T-helper 17 cell (primary cell): ENCODE measurements at places on chromosomes 6 and 20. TPM values are rescaled to one million over a fixed set of nuclear protein-coding genes. Genes with fewer than 3 reads are reported as not detected.
A peak's percentile ranks its signal among the peaks of the same experiment; 100 is the strongest.

DNA sequence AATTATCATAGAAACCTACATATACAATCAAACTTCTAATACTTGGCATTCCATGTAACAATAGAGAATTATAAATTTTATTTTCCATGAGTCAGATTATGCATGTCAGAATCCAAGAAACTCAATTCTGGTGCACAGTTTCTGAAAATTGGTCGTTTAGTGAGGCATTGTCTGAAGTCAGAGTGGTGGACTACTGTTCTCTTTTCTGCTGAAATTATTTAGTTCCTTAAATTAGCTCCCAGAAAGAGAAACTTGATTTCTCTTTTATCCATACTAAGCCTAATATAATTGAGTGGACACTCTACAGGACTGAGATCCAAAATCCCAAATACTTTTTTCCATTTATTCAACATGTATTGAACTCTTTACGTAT is 265.5 kb downstream of the ALDH8A1 start:
- no peak overlapping the region for H3K27ac ChIP-seq
- H3K27me3 ChIP-seq, result peaks cover 12% of the 10 kb centered on the region
- no peak overlapping the region for H3K4me3 ChIP-seq
- H3K4me1 ChIP-seq, result no peaks in the 10 kb centered on the region

Gene HS3ST5
- not detected for total RNA-seq

DNA sequence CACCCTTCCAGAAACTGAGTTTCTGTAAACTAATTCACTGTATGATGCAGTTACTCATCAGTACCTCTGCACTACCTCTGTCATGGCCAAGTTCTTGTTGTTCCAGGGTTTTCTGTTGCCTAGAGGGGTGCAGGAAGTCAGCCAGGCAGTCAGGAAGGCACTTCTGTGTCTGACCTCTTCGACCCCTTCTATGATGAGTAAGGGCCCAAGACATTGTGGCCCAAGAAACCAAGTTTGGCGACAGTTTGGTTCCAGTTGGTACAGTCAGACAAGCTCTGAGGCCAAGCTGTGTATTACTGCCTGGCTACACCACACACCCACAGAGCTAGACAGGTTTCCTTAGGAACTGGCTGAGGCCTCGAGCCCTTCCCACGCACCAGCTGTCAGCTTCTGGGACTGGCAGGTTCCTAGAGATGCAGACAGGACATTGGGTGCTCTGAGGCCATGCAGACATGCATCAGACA is 41.2 kb downstream of the TRAF3IP2 start:
- peaks cover 22% of the 10 kb centered on the region for H3K36me3 ChIP-seq
- peaks cover 43% of the 10 kb centered on the region for H3K4me1 ChIP-seq
- no peak overlapping the region for H3K4me3 ChIP-seq

GRCh38 chr6:25278261-25278913 is 787 bp upstream of the CARMIL1 start:
- H3K27ac ChIP-seq, result peak overlapping the region; percentile 70
- peaks cover 6% of the 10 kb centered on the region for H3K36me3 ChIP-seq
- H3K4me3 ChIP-seq, result peak overlapping the region; percentile 95
- peaks cover 29% of the 10 kb centered on the region for H3K4me1 ChIP-seq
- DNase-seq, result no peak

GRCh38 chr6:3764516-3765335 is 13.2 kb upstream of the PXDC1 start:
- no peak for DNase-seq
- H3K4me1 ChIP-seq, result no peaks in the 10 kb centered on the region
- peaks cover 34% of the 10 kb centered on the region for H3K27me3 ChIP-seq
- no peak overlapping the region for H3K27ac ChIP-seq
- H3K4me3 ChIP-seq, result no peak overlapping the region

Gene MAP3K4
- total RNA-seq, result 188 TPM

Gene HUS1B
- 1.9 TPM for total RNA-seq

- peaks cover 11% of the 10 kb centered on the region for H3K36me3 ChIP-seq
- no peak overlapping the region for H3K4me3 ChIP-seq
- no peak for DNase-seq
- no peaks in the 10 kb centered on the region for H3K27me3 ChIP-seq
Measured at GRCh38 chr6:20744911-20745557, 210.8 kb downstream of the CDKAL1 start.

DNA sequence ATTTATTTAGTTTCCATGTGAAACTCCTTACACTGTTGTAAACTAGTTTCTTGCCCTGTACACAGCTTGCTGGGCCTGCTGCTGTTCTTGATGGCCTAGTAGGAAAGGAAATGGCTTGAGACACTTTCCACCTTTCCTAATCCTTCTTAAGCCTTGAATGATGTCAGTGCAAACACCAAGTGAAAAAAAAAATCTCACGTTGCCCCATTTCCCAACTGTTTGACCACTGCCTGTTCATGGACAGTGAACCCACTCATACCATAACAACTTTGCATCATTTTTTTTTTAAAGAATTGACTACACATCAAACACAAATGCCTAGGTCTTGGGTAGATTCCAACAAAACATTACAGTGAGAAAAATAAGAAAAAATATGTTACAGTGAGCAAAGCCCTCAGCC is 653.6 kb upstream of the FLRT3 start:
- H3K36me3 ChIP-seq, result no peaks in the 10 kb centered on the region
- no peaks in the 10 kb centered on the region for H3K4me1 ChIP-seq
- no peak overlapping the region for H3K4me3 ChIP-seq
- DNase-seq, result no peak

DNA sequence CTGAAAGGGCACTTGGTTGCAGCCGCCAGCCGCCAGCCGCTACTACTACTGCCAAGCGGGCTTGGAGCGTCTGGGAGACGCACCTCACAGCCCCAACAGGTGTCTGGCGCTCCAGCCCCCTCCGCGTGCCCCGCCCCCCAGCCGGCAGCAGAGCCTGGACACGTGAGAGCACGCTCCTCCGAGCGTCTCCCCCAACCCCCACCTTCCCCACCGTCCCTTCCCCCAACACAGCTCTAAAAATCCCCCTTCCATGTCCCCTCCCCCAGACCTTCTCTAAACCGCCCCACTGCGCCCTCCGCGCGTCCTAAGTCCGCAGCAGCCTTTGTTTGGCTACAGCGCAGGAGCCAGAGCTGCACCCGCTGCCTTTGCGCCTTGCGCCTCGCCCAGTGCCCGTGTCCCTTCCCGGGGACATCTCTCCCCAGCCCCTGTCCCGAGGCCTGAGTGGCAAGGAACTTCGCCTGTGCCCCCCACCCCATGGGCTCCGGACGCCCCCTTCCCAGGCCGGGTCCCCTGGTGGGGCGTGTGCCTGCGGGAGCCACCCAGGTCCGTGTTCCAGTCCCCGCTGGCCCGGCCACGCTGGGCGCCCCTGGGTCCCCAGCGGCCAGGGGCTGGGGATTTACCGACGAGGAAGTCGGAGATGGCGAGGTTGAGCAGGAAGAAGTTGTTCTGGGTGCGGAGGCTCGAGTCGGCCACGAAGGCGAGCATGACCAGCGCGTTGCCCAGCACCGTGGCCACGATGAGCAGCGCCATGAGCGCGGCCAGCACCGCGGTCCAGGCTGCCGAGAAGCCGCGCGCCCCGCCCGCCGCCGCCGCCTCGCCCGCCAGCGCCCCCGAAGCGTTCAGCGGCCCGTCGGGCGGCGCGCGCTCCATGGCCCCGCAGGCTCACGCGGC is 732 bp downstream of the HRH3 start:
- H3K36me3 ChIP-seq, result no peaks in the 10 kb centered on the region
- no peak for DNase-seq
- H3K4me3 ChIP-seq, result peak overlapping the region; percentile 69
- H3K4me1 ChIP-seq, result peaks cover 2% of the 10 kb centered on the region
- no peak overlapping the region for H3K27ac ChIP-seq
- H3K27me3 ChIP-seq, result peaks cover 48% of the 10 kb centered on the region

Gene STXBP5
- total RNA-seq, result 22.1 TPM

- peaks cover 20% of the 10 kb centered on the region for H3K27me3 ChIP-seq
- no peaks in the 10 kb centered on the region for H3K36me3 ChIP-seq
- H3K4me3 ChIP-seq, result no peak overlapping the region
- no peak for DNase-seq
Measured at GRCh38 chr20:61900011-61900944, 165.4 kb downstream of the TAF4 start.

- H3K27me3 ChIP-seq, result no peaks in the 10 kb centered on the region
- peak overlapping the region; percentile 47 for H3K4me3 ChIP-seq
- no peak for DNase-seq
- no peaks in the 10 kb centered on the region for H3K36me3 ChIP-seq
Measured at GRCh38 chr20:45835825-45836224, 2.2 kb downstream of the SNX21 start.

Gene MATN4
- total RNA-seq, result not detected

Gene SLX4IP
- 4.6 TPM for total RNA-seq

DNA sequence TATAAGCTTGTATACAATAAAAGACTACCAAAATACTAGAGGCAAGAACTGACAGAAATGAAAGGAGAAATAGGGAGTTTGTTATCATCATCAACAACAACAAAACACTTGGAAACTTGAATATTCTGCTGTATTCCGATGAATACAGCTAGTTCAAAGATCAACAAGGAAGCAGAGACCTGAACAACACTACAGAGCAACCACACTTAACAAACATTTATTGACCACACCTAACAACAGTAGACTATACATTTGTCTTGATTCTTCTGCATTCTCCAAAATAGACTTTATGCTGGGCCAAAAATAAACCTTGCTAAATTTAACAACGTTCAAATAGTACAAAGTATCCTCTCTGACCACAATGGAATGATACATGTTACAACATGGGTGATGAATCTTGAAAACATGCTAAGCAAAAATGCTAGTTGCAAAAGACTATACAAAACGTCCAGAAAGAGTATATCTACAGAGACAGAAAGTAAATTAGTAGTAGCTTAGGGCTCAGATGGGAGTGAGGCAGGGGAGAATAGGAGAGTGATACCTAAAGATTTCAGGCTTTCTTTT is 39.1 kb upstream of the PAK5 start:
- H3K27ac ChIP-seq, result no peak overlapping the region
- H3K4me3 ChIP-seq, result no peak overlapping the region
- no peak for DNase-seq
- H3K36me3 ChIP-seq, result no peaks in the 10 kb centered on the region
- no peaks in the 10 kb centered on the region for H3K27me3 ChIP-seq

- peak overlapping the region; percentile 98 for H3K27ac ChIP-seq
- peaks cover 51% of the 10 kb centered on the region for H3K4me1 ChIP-seq
- H3K36me3 ChIP-seq, result peaks cover 5% of the 10 kb centered on the region
- H3K27me3 ChIP-seq, result no peaks in the 10 kb centered on the region
Measured at GRCh38 chr20:32509639-32510066, 75.5 kb downstream of the NOL4L start.

Gene HEY2
- total RNA-seq, result 0.23 TPM

DNA sequence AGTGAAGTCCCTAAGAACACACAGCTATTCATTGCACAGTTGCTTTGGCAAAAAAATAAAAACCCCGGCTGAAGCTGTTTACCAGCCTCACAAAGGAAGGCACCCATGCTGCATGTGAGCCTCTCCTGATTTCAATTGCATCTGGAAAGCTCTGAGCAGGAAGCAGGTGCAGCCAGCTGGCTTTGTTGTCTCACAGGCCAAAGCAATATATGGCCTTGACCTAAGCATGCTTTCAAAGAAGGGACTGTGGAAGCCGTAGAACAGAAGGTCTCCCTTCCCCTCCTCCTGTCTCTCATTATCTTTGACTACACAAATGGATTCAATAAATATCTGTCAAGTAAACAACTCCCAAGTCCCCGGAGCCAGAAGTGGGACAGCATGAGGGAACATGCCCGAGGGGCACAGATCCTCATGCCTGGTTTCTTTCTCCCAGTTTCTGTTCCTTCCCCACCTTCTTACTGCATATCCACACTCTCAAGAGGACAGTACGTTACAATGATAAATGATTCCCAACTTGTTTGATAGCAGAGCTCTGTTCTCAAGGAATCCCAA is 57.2 kb upstream of the PCSK2 start:
- no peaks in the 10 kb centered on the region for H3K36me3 ChIP-seq
- H3K4me3 ChIP-seq, result no peak overlapping the region
- peaks cover 4% of the 10 kb centered on the region for H3K27me3 ChIP-seq

Gene MYB
- total RNA-seq, result 3.7 TPM

GRCh38 chr6:82921258-82921657 is 144.4 kb downstream of the UBE3D start:
- no peaks in the 10 kb centered on the region for H3K4me1 ChIP-seq
- DNase-seq, result no peak
- H3K36me3 ChIP-seq, result peaks cover 8% of the 10 kb centered on the region

Gene CENPW
- 1.2 TPM for total RNA-seq
